ENCODE measurements at places on chromosomes 7 and 10.

GRCh38 chr7:25179325-25179724, 49.0 kb downstream of the NPVF start:
- no peak for DNase-seq

- DNase-seq: no peak
These were observed 7.2 kb upstream of the RALA start for GRCh38 chr7:39616138-39616537.

GRCh38 chr7:114715907-114716306, 206.0 kb upstream of the MDFIC start:
- DNase-seq: no peak

GRCh38 chr10:13492493-13493180, 36.2 kb downstream of the BEND7 start:
- no peak for DNase-seq

DNA sequence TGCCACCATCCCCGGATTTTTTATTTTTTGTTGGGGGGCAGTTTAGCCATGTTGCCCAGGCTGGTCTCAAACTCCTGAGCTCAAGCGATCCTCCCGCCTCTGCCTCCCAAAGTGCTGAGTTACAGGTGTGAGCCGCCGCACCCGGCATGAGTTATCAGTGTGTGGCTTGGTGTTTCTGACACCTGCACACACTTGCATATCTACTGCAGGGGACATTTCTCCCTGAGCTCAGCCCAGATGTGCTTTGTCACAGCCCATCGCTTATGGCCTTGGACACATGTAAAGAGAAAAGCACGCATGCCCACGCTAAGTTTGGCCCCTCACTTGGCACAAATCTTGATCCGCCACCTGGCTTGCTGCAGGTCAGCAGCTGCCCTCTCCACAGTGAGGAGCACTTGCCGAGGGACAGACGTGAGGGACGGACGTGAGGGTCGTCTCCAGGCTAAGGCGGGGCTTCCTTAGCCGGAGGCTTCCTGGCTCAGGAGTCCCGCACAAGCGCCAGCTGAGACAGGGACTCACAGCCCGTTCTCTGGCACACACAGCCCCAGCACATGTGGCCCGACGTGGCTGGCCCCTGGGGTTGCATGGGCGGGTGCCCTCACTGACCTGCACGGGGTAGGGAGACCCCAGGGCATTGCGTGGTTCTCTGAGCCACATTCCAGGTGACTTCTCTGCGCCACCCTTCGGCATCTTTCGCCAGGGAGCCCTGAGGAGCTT, 11.8 kb downstream of the CYP2W1 start:
- no peak for DNase-seq

GRCh38 chr10:92242380-92242779, 48.5 kb downstream of the CPEB3 start:
- no peak for DNase-seq

DNA sequence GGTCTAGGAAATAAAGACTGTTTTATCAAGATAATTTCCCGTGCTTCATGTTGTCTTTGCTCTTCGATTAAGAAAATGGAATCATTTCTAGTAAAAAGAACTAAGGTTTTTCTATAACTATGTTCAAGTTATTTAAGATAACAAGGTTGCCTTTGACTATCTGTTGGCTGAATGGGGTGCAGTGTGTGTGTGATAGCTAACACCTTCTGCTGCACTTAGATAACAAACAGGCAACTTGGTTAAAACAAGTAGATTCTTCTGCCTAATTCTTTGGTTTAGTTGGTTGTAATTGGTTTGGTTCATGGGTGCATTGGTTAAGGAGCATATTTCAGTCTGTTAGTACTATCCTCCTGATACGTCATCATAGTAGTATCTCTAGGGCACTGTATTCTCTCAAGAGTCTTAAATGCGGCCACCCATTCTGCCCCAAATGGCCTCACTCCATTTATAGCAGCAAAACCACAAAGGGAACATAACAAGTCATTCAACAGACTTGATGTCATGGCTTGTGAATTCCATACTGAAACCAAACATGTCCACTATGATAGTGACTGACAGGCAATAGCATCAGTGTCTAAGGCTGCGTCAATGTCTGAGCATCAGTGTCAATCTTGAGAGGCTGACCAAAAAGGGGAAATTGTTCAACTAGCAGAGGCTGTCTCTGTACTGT, 55.7 kb downstream of the CCDC3 start:
- DNase-seq: no peak

GRCh38 chr10:61565819-61566560, 96.7 kb upstream of the CABCOCO1 start:
- DNase-seq: no peak

DNA sequence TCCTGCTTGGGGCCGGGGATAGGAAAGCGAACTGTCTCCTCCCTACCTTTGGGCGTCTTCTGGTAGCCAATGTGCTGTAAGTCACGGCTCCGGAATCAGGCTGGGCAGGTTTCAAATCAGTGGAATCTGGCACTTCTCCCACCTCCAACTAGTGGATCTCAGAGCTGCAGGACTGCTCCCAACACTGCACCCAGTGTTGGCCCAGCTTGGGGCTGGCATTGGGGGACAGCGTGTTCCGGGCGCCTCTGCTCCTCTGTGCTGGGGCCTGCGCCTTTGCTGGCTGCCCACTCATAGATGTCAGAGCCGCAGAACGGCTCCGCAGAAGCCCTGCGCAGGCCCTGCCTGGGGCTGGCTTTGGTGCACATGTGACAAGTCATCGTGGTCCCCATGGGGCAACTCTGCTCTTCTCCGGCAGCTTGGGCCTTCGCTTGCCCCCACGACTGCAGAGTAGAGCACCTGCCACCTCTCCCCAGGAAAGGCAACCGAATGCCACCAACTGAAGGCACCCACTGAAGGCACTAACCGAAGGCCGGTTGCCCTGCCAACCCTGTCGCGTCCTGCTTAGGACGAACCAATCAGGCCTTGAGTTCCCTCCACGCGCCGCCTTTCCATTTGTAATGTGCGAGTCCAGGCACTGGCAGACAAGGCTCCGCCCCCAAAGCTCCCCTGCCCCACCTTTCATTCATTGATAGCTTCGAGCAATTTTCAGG, 85.5 kb upstream of the ABI1 start:
- DNase-seq: no peak
